Activated T-cell treated with anti-CD3 and anti-CD28 coated beads, Interleukin-2, amount 50 U/mL, for 48 hours (primary cell): ENCODE measurements at places on chromosomes 7 and 10.

GRCh38 chr10:3427347-3427746 lies 254.8 kb upstream of the PITRM1 start:
- no peak for DNase-seq

- no peak for DNase-seq
Measured at GRCh38 chr7:12030116-12030515, 181.0 kb upstream of the TMEM106B start.

DNA sequence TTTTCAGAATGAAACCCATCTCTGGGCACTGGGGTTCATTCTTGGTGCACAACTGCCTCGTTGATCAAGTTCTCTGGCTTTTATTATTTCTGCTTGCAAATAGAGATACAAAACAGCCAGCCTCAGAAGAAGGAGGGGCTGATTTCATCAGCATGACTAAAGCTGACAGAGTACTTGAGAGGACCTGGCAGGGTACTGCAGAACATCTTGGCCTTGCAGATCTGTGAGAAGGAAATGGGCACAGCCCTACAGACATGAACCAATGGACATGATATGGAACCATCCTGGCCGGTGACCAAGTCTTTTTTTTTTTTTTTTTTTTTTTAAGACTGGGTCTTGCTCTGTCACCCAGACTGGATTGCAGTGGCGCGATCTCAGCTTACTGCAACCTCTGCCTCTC lies 240.6 kb downstream of the VTI1A start:
- DNase-seq: no peak

DNA sequence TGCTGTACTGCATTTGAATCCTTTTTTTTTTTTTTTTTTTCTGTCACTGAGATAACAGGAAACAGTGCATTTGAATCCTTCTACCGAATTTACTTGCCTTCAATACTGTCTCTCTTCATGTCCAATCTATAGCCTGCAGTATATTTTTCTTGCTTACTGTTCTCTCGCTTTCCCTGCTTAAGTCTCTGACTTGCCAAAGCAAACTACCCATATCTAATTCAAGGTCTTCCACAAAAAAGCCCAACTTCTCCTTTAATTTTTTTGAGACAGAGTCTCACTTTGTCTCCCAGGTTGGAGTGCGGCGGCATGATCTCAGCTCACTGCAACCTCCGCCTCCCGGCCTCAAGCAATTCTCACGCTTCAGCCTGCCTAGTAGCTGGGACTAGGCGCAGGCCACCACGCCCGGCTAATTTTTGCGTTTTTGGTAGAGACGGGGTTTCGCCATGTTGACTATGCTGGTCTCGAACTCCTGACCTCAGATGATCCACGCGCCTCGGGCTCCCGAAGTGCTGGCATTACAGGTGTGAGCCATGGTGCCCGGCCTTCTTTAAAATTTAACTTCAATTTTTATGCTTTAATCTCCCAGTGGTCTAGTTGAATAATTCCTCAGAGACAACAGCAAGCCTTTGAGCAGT lies 882 bp downstream of the PDCD11 start:
- no peak for DNase-seq

- DNase-seq: no peak
Measured at GRCh38 chr7:2997014-2997413, 46.7 kb downstream of the CARD11 start.

GRCh38 chr10:121385136-121385535 lies 213.1 kb downstream of the FGFR2 start:
- DNase-seq: no peak

DNA sequence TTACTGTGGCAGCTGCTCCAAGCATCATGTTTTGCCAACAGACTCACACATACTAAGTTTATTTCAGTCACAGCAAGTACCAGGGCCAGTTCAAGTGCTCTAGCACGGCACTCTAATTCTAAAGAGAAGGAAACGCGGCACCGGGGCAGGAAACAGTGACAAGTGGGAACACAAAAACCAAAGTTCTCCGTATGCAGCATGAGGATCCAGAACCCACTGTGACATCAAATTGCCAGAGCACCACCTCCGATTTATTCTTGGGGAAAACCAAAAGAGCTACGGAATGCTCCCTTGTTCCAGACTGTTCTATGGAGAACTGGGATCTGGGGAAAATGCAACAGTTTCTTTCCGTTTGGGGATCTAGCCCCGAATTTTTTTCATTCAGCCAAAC lies 448 bp upstream of the PTER start:
- DNase-seq: no peak

- DNase-seq: no peak
Measured at GRCh38 chr10:119211176-119211575, 3.8 kb downstream of the GRK5 start.

DNA sequence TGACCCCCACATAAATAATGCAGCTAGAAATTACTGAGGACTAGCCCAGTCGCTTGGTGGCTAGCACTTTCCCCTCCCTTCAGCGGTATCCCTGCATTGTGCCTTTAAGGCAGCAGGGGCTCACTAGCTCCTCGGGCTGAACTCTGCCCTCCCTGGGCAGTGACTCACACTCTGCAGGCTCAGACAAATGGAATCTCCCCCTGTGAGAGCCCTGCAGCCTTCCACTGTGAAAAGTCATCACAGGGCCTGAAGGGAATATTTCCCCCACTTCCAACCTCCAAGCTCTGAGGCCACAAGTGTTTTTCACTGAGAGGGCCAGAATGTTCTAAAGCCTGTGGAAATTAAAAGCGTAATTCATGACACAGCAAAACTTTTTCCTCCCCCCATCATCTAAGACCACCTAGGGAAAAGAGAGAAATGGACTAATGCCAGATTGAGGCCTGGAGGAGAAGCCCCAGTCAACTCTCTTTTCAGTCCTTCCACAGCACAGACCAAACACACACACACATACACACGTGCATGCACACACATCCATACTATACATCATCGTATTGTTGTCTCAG lies 93.6 kb upstream of the COL1A2 start:
- DNase-seq: no peak

- no peak for DNase-seq
Measured at GRCh38 chr7:55199418-55199817, 165.7 kb upstream of the LANCL2 start.

- no peak for DNase-seq
Measured at GRCh38 chr7:50727072-50727471, 55.6 kb downstream of the GRB10 start.

- no peak for DNase-seq
Measured at GRCh38 chr7:31583942-31584341, 70.1 kb downstream of the ITPRID1 start.

- no peak for DNase-seq
Measured at GRCh38 chr10:61669849-61670248, 7.1 kb downstream of the CABCOCO1 start.

GRCh38 chr10:46248651-46249146 lies 38.1 kb upstream of the ANTXRL start:
- DNase-seq: no peak

GRCh38 chr10:117075064-117075463 lies 63.0 kb downstream of the VAX1 start:
- DNase-seq: no peak

DNA sequence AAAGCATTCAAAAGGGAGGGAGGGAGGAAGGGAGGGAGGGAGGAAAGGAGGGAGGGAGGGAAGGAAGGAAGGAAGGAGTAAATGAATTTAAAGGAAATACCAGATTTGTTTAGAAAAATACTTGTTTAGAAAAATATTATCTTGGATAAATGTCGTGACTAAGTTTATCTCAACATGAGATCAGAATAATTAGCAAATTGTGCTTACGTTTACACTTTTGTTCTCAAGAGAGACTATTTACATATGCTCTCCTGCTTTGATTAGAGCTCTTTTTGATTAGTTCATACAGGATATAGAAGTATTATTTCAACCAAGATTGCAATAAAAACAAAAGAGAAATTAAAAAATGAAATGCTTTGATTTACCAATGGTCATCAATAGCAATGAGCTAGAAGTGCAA lies 186.2 kb downstream of the HIBADH start:
- DNase-seq: no peak
